ENCODE measurements at places on chromosomes 3 and 15. TPM values are rescaled to one million over a fixed set of nuclear protein-coding genes. Genes with fewer than 3 reads are reported as not detected.

- H3K4me3 ChIP-seq: no peak overlapping the region
- no peaks in the 10 kb centered on the region for H3K27me3 ChIP-seq
- DNase-seq: no peak
- no peaks in the 10 kb centered on the region for H3K36me3 ChIP-seq
- H3K4me1 ChIP-seq: no peaks in the 10 kb centered on the region
Observed at GRCh38 chr3:152213203-152213602, 55.5 kb upstream of the MBNL1 start.

DNA sequence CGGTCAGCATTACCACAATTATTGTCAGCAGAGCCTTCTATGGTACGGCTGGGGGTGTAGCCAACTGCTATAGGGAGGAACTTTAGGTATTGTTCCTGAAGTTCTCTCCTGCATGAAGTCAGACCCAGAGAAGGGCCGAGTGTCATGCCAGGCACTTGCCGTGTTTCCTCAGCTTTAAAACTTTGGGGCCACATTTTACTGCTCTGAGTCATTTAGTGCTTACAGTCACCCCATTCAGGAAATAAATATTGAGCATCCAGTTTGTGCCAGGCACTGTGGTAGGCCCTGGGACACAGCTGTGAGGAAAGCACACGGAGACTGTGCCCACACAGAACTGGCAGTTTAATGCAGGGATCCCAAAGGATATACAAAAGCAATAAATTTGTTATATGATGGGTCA, 54.5 kb upstream of the APEH start:
- H3K27me3 ChIP-seq: no peaks in the 10 kb centered on the region
- DNase-seq: no peak
- H3K27ac ChIP-seq: no peak overlapping the region

DNA sequence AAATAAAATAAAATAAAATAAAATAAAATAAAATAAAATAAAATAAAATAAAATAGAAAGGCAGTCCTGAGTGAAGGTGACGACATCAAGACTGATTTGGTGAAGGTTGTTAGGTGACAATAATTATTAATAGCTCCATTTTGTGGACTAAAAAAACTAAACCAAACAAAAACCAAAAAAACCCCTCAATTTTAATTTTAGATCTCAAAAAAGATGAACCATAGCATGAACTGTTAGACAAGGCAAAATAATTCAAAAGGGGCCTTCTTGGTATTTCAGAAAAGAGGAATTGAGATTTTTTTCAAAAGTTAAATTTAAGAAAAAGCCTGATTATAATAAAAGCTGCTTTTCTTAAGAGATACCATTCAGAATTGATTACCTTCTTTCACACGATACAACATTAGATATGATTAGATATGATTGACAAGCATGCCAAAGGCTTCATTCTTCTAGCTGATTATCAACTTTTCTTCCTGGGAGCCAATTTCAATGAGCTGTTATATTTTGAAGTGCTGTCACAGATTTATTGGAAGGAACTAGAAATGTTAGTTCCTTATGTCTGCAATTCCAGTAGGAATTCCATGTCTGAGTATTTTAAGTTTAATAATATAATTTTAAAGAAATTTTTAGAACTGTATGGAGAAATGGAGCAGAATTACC, 244.7 kb downstream of the MBNL1 start:
- H3K4me1 ChIP-seq: no peaks in the 10 kb centered on the region
- DNase-seq: no peak
- H3K27me3 ChIP-seq: no peaks in the 10 kb centered on the region
- no peak overlapping the region for H3K27ac ChIP-seq
- H3K4me3 ChIP-seq: no peak overlapping the region

- H3K27me3 ChIP-seq: no peaks in the 10 kb centered on the region
- H3K27ac ChIP-seq: no peak overlapping the region
- peak; percentile 41 for DNase-seq
- no peaks in the 10 kb centered on the region for H3K36me3 ChIP-seq
- H3K4me3 ChIP-seq: no peak overlapping the region
Observed at GRCh38 chr3:186609247-186609868, 3.5 kb upstream of the AHSG start.

Gene IL5RA
- not detected for total RNA-seq
